ENCODE measurements at places on chromosomes 7 and 10.

GRCh38 chr10:92847202-92847864, 987 bp upstream of the EXOC6 start:
- DNase-seq: peak; percentile 13

DNA sequence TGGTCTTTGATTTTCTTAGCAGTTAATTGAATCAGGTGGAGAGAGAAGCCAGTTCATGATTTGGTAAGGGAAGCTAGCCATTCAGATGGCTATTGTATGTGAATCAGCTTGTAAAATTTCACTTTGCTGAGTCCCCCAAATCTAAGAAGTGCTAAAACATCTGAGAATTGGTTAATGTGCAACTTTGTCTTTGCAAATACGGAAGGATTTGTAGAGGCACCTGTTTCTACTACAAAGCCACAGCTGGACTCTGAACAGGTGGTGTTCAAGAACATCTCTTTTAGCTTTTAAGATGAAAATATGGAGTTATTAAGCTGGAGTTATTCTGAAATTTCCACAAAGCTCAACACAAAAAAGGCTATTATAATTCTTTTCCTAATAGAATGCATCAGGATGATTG, 132.6 kb downstream of the VPS50 start:
- no peak for DNase-seq

- DNase-seq: no peak
Observed at GRCh38 chr7:137633133-137633532, 213.6 kb downstream of the DGKI start.

DNA sequence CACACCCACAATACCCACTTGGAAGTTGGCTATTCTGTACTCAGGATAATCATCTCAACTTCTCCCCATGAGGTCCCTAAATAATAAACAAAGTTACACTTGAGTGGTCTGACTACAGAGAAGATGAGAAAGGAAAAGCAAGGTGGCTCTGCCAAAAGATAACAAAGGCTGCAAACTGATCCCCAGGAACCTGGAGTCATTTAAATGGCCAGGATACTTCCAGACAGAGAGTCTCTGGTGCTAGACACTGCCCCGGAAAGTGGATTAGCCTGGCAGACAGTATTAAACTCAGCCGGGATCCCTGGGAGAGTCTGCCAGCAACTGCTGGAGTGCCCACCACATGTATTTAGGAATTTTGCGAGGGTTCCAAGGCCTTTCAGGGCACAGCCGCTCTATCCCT, 93.7 kb downstream of the DGKI start:
- no peak for DNase-seq

DNA sequence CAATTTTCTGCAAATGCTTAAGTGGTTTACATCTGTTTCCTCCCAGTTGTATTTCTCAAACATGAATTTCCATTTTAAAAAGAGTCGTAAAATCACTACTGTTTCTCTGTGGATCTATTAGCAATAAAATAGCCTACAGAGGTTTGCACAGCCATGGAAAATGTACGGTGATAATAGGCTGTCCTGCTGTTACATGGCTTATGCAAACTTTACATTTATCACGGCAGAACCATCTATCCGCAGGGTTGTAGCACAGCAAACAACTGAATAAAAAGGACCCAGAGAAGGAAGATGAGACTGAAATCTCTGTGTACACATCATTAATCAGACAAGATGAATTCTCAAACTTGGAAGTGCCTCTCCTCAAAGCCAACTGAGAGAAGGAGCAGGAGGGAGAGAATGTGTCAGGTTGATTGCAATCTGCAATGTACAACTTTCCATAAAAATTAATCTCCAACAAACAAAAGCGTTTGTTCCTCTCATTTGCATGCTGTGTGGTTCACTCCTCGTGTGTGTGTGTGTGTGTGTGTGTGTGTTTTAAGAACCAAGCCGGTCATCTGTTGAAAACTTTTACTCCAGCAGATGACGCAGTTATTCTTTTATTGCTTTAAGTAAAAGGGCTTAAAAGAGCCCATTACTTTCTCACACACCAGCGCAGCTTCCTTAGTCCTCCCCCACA, 279.3 kb downstream of the SKAP2 start:
- no peak for DNase-seq

- peak; percentile 72 for DNase-seq
Observed at GRCh38 chr10:46216836-46217751, 69.7 kb upstream of the ANTXRL start.

DNA sequence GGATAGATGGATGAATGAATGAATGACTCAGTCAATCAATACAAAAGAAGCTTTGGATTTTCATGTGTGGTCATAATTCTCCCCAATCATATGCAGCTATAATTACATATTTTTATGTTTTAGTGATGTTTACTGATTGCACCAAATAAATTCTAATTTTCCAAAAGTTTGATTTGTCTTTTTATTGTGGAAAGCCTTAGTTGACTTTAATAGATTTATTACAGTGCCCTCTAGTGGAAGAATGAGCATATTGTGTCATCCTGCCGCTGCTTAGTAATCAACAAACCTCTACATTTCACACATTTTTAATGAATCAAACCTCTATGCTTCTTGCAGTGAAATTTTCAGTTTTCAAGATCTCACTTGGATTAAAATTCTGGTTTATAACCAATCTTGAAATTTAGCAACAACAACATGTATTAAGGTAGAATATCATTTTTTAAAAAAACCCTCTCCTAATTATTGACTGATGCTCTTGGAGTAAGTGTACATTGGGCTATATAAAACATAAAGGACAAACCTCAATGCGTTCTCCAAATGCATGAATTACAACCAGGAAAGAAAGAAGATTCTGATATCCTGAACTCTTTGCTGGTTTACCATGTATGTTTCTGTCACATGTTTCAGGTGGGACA, 55.6 kb upstream of the PNLIP start:
- peak; percentile 25 for DNase-seq

GRCh38 chr10:5071411-5072198, 22.6 kb upstream of the AKR1C3 start:
- no peak for DNase-seq

- DNase-seq: no peak
Observed at GRCh38 chr10:116296291-116296721, 23.3 kb upstream of the GFRA1 start.

GRCh38 chr7:81478664-81479063, 291.2 kb downstream of the HGF start:
- no peak for DNase-seq

- no peak for DNase-seq
Observed at GRCh38 chr7:106326594-106327537, 42.1 kb upstream of the NAMPT start.

- no peak for DNase-seq
Observed at GRCh38 chr7:158490171-158490782, 97.3 kb downstream of the PTPRN2 start.

GRCh38 chr7:129431911-129432643, 2.2 kb upstream of the STRIP2 start:
- DNase-seq: no peak

DNA sequence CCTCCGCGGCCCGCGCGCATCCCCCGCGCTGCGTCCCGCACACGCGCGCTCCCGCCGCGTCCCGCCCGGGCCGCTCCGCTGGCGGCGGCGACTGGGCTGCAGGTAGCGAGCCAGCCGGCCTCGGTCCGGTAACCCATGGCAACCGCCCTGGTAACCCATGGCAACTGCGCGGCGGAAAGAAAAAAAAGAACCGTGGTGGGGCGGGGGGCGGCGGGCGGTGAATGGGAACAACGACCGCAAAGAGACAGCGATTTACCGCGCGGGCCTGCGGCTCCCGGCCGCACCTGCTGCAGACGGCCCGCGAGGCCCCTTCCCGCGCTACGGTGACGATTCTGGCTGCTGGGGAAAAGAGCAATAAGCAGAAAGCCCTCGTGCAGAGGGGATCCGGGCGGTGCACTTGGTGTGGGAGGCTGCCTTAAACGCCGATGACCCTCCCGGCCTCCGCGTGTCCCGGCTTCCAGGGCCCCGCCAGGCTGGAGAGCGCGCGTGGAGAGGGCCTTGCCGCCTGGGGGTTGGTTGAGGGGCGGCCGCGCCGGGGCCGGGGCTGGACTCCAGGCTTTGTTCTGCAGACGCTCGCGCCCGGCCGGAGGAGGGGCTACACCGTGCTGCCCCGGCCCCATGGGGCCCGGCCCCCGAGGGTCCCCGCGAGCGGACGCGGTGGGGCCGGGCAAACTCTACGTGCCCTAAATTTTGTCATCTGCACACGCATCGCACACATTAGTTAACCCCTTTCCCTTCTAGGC, 84.7 kb downstream of the SNX10 start:
- DNase-seq: peak; percentile 44

DNA sequence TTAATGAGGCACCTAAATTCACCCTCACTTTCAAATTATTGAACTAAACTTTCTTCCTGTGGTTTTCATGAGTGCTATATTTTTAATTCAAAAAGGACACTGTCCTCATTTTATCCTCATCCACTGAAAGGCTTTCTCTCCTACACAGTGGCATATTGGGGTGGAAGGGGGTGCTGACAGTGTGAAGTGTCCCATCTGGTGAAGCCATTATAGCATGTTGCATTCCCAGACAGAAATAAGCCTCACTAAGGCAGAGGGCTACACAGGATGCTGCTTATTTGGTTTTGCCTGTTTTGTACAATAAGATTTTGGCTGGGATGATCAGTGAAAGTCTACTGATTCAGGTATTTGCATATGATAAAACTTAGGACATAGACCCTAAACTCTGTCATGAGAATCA, 82.4 kb upstream of the INHBA start:
- DNase-seq: no peak

GRCh38 chr7:47535704-47536628, 45.9 kb downstream of the TNS3 start:
- DNase-seq: no peak

DNA sequence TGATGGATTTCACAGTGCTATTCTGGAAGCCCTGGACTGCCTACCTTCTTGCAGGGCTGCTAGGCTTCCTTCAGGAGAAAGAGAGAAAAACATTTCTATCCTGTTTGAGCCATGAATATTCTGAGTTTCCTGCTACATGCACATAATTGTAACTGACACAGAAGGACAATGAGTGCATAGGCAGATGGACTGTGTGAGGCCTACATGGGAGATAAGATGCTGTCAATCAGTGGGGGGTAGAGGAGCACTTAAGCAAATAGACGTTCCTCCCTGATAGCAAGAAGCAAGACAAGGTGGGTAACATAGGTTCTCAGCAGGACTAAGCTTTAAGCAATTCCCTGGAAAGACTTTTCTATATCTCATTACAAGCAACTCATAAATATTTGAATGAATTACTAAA, 11.6 kb downstream of the ALDH18A1 start:
- no peak for DNase-seq

GRCh38 chr7:128738570-128739047, 550 bp upstream of the CALU start:
- DNase-seq: no peak

- peak; percentile 10 for DNase-seq
Observed at GRCh38 chr7:26420422-26421019, 128.9 kb downstream of the SNX10 start.

- DNase-seq: peak; percentile 84
Observed at GRCh38 chr10:45249978-45250693, 65.3 kb downstream of the OR13A1 start.

DNA sequence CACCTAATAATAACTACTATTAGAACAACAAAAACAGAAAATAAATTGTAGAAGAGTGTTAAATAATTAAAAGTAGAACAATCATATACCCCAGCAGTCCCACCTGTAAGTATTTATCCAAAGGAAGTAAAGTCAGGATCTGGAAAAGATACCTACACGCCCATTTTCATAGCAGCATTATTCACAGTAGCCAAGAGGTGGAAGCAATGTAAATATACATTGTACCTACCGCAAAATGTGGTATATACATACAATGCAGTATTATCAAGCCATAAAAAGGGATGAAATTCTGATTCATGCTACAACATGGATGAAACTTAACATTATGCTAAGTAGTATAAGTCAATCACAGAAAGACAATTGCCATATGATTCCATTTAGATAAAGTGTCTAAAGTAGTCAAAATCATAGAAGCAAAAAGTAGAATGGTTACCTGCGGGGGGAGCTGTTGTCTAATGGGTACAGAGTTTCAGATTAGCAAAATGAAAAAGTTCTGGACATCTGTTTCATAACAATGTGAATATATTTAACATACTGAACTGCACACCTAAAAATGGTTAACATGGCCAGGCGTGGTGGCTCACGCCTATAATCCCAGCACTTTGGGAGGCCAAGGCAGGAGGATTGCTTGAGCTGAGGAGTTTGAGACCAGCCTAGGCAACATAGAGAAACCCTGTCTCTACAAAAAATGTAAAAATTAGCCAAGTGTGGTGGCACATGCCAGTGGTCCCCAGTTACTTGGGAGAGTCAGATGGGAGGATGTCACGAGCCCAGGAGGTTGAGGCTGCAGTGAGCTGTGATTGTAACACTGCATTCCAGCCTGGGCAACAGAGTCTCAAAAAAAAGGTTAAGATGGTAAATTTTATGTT, 6.0 kb upstream of the TMED4 start:
- peak; percentile 66 for DNase-seq
